Suprapubic skin (tissue), 4 donors: ENCODE measurements at places on chromosomes 4 and X.

DNA sequence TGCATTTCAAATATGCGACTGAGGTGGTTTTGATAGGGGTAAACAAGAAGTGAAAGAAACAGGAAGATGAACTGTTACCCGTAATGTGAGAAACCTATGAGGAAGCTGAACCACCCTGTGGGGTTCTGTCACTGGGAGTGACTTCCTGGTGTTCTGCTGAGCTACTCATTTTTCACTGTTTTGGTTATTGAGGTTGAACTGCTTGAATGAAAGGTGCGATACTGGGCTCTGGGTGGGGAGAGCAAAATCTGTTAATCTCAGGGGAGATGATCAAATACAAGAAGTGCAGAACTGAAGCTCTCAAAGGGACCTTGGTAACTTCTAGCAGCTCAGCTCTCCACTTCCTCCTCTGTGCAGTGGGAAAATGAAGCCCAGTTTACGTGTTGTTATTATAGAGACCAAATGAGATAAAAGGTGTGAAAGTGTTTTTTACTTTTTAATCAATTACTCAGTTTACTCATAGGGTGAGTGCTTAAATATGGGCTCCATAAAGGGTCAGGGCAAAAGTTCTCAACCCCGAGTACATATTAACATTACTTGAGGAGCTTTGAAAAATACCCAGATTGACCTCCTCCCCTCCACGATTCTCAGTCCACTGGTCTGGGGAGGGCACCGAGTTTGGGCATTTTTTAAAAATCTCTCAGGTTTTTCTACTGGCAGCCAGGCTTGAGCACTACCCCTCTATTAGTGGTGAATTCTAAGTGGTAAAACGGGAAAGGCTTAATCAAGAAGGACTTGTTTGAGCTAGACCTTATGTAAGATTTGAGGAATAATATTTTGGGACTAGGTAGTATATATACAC is 66.7 kb downstream of the COQ2 start:
- no peaks in the 10 kb centered on the region for H3K27me3 ChIP-seq
- DNase-seq: no peak
- H3K27ac ChIP-seq: no peak overlapping the region
- no peak overlapping the region for H3K4me3 ChIP-seq
- no peaks in the 10 kb centered on the region for H3K36me3 ChIP-seq

GRCh38 chr4:74335341-74336021 is 27.2 kb downstream of the EPGN start:
- H3K27me3 ChIP-seq: no peaks in the 10 kb centered on the region
- H3K4me3 ChIP-seq: no peak overlapping the region
- H3K36me3 ChIP-seq: no peaks in the 10 kb centered on the region
- no peaks in the 10 kb centered on the region for H3K4me1 ChIP-seq
- DNase-seq: no peak
- no peak overlapping the region for H3K27ac ChIP-seq

- no peaks in the 10 kb centered on the region for H3K27me3 ChIP-seq
- no peak overlapping the region for H3K27ac ChIP-seq
- H3K4me3 ChIP-seq: no peak overlapping the region
- peaks cover 7% of the 10 kb centered on the region for H3K4me1 ChIP-seq
- DNase-seq: no peak
These were observed 72.8 kb downstream of the PARM1 start for GRCh38 chr4:75005727-75006126.

DNA sequence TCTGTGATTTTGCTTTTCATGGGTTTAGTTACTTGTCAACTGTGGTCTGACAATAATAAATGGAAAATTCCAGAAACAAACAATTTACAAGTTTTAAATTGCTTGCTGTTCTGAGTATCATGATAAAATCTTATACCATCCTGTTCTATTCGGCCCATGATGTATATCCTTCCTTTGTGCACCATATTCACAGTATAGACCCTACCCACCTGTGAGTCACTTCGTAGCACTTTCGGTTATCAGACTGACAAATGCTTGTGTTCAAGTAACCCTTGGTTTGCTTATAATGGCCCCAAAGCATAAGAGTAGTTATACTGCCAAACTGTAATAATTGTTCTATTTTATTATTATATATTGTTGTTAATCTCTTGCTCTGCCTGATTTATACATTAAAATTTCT is 1183.4 kb upstream of the PCDH7 start:
- H3K27ac ChIP-seq: no peak overlapping the region
- H3K27me3 ChIP-seq: no peaks in the 10 kb centered on the region
- no peak for DNase-seq
- no peaks in the 10 kb centered on the region for H3K4me1 ChIP-seq
- no peaks in the 10 kb centered on the region for H3K36me3 ChIP-seq

- H3K27ac ChIP-seq: no peak overlapping the region
- H3K27me3 ChIP-seq: no peaks in the 10 kb centered on the region
- no peak for DNase-seq
- no peak overlapping the region for H3K4me3 ChIP-seq
- H3K36me3 ChIP-seq: no peaks in the 10 kb centered on the region
These were observed 175.8 kb upstream of the NPY2R start for GRCh38 chr4:155032521-155033229.

DNA sequence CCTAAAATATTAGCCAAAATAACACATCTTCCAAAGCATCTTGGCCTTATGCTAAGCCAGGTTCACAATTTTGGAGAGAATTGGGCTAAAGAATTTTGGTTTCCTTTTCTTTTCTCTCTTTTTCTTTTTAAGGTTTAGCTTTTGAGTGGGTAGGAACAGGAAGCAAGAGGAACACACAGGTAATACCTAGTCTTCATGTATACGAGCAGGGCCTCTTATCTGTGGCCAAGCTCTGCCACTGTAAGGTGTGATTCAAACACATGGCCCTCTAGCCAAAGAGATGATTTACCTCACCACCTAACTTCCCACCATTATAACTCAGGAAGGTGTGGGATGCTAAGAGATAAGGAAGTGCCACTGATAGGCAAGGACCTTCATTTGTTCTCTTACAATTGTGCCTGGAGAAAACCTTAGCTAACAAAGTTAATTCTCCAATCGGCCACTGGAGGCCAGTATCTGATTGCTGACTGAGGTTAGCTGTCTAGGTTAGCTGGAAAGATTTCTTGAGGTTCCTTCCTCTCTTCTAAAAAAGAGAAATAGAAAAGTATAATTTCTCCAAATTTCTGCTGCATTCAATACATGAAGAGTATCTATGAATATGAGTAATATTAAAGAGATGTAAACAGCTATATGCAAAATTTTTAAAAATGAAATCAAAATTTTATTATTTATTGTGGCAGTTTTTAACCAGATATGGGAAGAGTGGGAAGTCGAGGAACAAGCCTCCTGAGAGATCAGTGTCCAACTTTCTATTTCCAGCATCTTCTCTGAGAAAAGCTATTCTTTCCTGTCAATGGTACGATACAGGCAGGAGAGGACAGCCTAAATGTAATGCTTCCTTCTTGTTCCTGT is 30.1 kb upstream of the BBS7 start:
- no peaks in the 10 kb centered on the region for H3K4me1 ChIP-seq
- no peaks in the 10 kb centered on the region for H3K27me3 ChIP-seq
- H3K36me3 ChIP-seq: no peaks in the 10 kb centered on the region
- H3K27ac ChIP-seq: no peak overlapping the region

GRCh38 chr4:69239557-69240168 is 25.1 kb upstream of the UGT2B11 start:
- H3K27ac ChIP-seq: no peak overlapping the region
- H3K36me3 ChIP-seq: no peaks in the 10 kb centered on the region
- no peaks in the 10 kb centered on the region for H3K27me3 ChIP-seq

DNA sequence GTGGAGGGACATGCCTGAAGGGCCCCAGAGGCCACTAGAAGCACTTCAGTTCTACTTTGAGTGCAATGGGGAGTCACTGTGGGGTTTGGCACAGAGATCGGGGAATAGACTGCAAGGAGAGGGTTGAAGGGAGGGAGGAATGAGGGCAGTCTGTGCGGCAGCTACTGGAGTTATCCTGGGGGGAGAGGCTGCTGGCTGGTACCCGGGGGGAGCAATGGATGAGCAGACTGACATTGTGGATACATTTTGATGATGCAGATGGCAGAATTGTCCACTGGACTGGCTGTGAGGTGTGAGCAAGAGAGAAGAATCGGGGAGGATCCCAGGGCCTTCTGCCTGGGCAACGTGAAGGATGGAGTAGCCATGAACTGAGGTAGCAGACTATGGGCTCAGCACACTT is 2.8 kb upstream of the MAMLD1 start:
- DNase-seq: no peak
- H3K27me3 ChIP-seq: no peaks in the 10 kb centered on the region
- no peak overlapping the region for H3K4me3 ChIP-seq
- no peaks in the 10 kb centered on the region for H3K36me3 ChIP-seq

GRCh38 chrX:52933976-52934703 is 24.2 kb downstream of the FAM156A start:
- peak overlapping the region; percentile 92 for H3K27ac ChIP-seq
- H3K4me1 ChIP-seq: no peaks in the 10 kb centered on the region

- no peak within 1 kb of the TSS for H3K27ac ChIP-seq
- H3K4me3 ChIP-seq: no peak within 1 kb of the TSS
- no peak for DNase-seq
- peaks cover 6% of the 10 kb centered on the region for H3K4me1 ChIP-seq
- no peaks in the 10 kb centered on the region for H3K27me3 ChIP-seq
These were observed at the start of gene EGF for GRCh38 chr4:109912706-109913595. EGF (plus strand) TSS chr4:109912883; CDS start chr4:109913336, 453 bp downstream.

DNA sequence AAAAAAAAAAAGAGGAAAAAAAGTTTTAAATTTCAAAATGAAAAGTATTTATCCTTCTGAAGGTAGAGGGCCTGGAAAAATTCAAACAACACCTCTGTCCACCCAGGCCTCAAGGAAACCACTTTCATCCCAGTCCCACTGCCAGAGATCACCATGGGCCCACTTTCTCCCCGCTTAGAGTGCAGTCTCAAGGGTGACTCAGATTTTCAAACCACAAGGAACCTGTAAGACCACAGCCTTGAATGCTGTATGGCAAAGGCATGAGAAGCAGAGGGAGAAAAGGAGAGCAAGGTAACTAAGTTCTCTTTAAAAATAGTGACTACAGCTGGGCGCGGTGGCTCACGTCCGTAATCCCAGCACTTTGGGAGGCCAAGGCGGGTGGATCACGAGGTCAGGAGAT is 87.9 kb upstream of the PACRGL start:
- no peaks in the 10 kb centered on the region for H3K27me3 ChIP-seq
- no peaks in the 10 kb centered on the region for H3K36me3 ChIP-seq
- no peak overlapping the region for H3K4me3 ChIP-seq
- no peaks in the 10 kb centered on the region for H3K4me1 ChIP-seq
- H3K27ac ChIP-seq: no peak overlapping the region
- no peak for DNase-seq

GRCh38 chr4:135267148-135267865 is 1065.7 kb upstream of the PABPC4L start:
- H3K4me3 ChIP-seq: no peak overlapping the region
- no peak overlapping the region for H3K27ac ChIP-seq
- no peaks in the 10 kb centered on the region for H3K36me3 ChIP-seq
- DNase-seq: no peak
- H3K4me1 ChIP-seq: no peaks in the 10 kb centered on the region
- H3K27me3 ChIP-seq: no peaks in the 10 kb centered on the region

GRCh38 chr4:35151816-35152572 is 1092.3 kb downstream of the ARAP2 start:
- H3K27ac ChIP-seq: no peak overlapping the region
- DNase-seq: no peak
- no peaks in the 10 kb centered on the region for H3K4me1 ChIP-seq
- H3K27me3 ChIP-seq: no peaks in the 10 kb centered on the region

- DNase-seq: no peak
- H3K4me3 ChIP-seq: no peak overlapping the region
- no peaks in the 10 kb centered on the region for H3K27me3 ChIP-seq
- no peaks in the 10 kb centered on the region for H3K36me3 ChIP-seq
- H3K4me1 ChIP-seq: no peaks in the 10 kb centered on the region
These were observed 48.8 kb downstream of the PPP2R2C start for GRCh38 chr4:6423575-6423974.

- no peaks in the 10 kb centered on the region for H3K36me3 ChIP-seq
- no peaks in the 10 kb centered on the region for H3K27me3 ChIP-seq
- H3K27ac ChIP-seq: no peak overlapping the region
These were observed 91.6 kb downstream of the MAGEB17 start for GRCh38 chrX:16258882-16259281.

DNA sequence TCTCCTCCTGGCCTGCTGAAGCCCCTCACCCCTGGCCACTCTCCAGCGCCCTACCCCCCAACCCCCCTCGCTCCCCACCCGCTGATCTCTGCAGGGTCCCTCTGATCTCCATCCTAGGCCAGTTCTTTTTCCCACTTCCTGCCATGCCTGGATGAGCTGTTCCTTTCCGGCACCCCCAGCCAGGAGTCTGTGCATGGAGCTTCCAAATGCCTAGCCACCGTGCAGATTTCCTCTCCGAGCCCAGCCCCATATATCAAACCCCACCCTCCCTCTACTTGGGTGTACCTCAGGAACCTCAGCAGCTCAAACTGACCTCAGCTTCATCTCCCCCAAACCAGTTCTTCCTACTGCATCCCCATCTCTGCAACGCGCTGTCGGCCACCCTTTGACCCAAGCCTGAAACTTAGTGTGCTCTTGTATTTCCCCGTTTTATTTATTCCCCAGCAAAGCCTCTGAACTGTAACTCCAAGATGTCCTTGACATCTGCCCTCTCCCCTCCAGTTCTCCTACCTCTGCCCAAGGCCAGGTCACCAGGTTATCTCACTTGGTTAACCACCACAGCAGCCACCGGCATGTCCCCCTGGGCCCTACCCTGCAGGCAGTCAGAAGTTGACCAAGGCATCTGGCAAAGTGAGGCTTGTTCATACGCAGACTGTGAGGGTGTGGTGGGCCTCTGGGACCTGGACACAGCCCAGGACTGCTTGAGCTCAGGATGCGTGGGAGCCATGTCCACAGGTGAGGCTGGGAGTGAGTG is 194.9 kb upstream of the PSAPL1 start:
- H3K36me3 ChIP-seq: no peaks in the 10 kb centered on the region
- peak; percentile 37 for DNase-seq
- H3K27ac ChIP-seq: no peak overlapping the region

GRCh38 chr4:23106516-23106915 is 413.8 kb downstream of the GBA3 start:
- no peak for DNase-seq
- no peaks in the 10 kb centered on the region for H3K4me1 ChIP-seq
- no peaks in the 10 kb centered on the region for H3K36me3 ChIP-seq

DNA sequence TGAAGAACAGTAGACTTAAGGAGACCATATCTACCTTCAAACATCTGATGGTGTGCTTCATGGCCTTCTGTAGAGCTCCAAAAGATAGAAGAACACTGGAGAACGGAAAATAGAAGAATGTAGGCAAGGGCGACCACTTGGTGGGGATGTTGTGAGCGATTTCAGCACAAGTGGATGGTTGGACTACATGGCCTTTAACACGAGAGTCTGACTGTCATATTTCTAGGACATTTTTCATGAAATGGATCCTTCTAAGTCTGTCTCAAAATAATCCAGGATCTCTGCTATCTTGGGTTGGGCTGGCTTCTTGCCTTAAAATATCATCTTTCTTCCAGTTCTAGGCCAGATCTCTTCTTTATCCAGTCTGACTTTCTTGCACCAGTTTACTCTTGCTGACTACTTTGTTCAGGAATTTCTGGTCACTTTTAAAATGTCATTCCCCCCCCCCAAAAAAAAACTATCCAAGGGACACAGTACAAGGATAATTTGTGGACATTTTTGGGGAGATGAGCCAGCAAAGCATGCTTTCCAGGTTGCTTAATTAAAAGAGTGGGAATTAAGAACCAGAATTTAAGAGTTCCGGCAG is 1.2 kb upstream of the MID1IP1 start:
- no peaks in the 10 kb centered on the region for H3K36me3 ChIP-seq
- H3K4me1 ChIP-seq: no peaks in the 10 kb centered on the region
- H3K27me3 ChIP-seq: no peaks in the 10 kb centered on the region
- H3K27ac ChIP-seq: no peak overlapping the region

GRCh38 chr4:128775477-128775876 is 34.0 kb upstream of the JADE1 start:
- DNase-seq: no peak
- no peak overlapping the region for H3K27ac ChIP-seq
- H3K27me3 ChIP-seq: no peaks in the 10 kb centered on the region
- no peak overlapping the region for H3K4me3 ChIP-seq
